ENCODE measurements at places on chromosomes 13 and 19. TPM values are rescaled to one million over a fixed set of nuclear protein-coding genes. Genes with fewer than 3 reads are reported as not detected.

- DNase-seq = peak; percentile 52
These were observed 699 bp downstream of the PTOV1 start for GRCh38 chr19:49851456-49852259.

GRCh38 chr19:54218960-54219661, 3.7 kb downstream of the LILRB3 start:
- no peak for DNase-seq

- peak; percentile 67 for DNase-seq
These were observed 267.1 kb downstream of the KLF5 start for GRCh38 chr13:73325723-73326558.

DNA sequence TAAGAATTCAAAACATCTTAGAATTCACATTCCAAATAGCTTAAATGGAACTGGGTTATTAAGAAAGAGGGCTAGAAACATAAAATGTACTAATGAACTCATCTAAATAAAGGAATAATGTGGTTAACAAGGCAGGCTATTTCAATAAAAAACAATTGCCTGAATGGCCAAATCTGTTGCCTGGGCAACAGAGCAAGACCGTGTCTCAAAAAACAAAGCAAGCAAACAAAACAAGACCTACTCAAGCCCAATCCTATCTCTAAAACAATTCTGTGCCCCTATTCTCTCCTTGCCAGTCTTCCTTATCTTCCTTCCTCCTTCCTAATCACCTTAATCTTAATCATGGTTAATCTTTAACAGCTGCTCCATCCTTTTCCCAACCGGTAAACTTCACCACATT, 12.1 kb downstream of the IGFL1 start:
- no peak for DNase-seq

DNA sequence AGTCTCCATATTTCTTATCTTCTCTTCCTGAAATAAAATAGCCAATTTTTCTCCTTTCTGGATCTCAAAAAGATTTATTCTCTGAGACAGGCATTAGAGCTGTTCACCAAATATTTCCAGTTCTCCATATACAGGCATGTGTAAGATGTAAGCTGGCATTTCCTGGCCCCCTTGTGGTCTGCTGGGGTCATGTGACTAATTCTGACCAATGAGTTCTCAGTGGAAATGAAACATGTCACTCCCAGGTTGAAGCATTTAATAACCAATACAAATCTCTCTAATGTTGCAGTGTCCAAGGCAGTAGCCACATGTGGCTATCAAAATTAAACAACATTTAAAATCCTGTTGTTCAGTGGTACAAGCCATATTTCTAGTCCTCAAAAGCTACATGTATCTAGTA, 14.8 kb upstream of the CACNA1A start:
- no peak for DNase-seq

DNA sequence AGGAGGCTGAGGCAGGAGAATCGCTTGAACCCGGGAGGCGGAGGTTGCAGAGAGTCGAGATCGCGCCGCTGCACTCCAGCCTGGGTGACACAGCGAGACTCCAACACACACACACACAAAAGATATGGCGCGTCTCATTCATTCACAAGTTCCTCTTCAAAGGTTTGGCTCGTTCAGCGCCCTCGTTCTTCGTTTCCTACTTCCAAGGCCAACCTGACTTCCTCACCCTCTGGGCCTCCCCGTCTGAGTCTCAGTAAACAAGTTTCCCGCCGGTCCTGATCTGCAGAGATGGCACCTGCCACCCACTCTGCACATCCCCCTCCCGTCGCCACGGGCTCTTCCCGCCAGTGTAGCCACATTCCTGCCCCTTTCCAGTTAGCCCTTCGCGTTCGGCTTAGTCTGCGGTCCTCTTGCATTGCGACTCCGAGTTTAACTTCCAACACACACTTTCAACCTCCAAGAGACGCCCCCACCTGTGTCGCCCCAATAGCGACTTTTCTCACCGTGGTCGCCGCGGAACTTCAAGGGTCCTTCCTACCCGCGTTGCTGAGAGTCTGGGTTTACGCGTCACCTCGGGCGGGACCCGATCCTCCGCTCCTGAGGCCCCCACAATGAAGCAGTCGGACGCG, 1.3 kb upstream of the BSG start:
- DNase-seq = peak; percentile 76

ANKRD24 gene
- 1.8 TPM for total RNA-seq

APC2 gene
- 0.42 TPM for total RNA-seq

KLK4 gene
- total RNA-seq = 2.0 TPM

SIGLEC5 gene
- total RNA-seq = not detected

IRGC gene
- not detected for total RNA-seq
